ENCODE measurements at places on chromosomes 5 and 9.

DNA sequence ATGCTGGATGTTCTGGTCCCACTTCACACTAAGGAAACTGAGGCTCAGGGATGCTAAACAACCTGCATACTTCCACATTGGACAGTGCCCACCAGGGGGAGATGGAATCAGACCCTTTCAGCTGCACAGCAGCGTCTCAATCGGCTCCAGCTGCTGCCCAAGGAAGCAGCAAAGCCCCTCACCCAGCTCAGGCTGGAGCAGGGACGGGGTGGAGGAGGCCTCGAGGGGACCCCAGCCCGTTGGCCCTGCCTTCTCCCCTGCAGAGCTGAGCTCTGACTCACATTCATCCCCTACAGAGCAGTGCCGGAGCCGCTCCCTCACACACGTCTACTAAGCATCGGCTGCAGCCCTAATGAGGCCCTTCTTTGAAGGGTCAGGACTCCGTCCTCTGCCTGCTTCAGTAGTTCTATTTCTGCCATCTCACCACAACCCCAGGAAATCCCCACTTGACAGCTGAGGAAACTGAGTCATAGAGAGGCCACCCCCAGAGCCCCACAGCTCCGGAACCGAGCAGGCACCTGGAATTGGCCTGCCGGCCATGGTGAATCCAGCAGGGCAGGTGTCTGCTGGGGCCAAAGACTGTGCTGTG is 21.5 kb upstream of the SUSD3 start:
- H3K4me3 ChIP-seq, result no peak overlapping the region
- no peaks in the 10 kb centered on the region for H3K27me3 ChIP-seq
- H3K36me3 ChIP-seq, result peaks cover 12% of the 10 kb centered on the region
- H3K4me1 ChIP-seq, result peaks cover 60% of the 10 kb centered on the region
- DNase-seq, result no peak

- no peaks in the 10 kb centered on the region for H3K27me3 ChIP-seq
- peaks cover 12% of the 10 kb centered on the region for H3K36me3 ChIP-seq
- H3K27ac ChIP-seq, result no peak overlapping the region
- peaks cover 9% of the 10 kb centered on the region for H3K4me1 ChIP-seq
- no peak for DNase-seq
These were observed 142.0 kb downstream of the ZCCHC7 start for GRCh38 chr9:37262410-37262809.

GRCh38 chr5:131976414-131977211 is 31.1 kb upstream of the MEIKIN start:
- DNase-seq, result no peak
- H3K4me1 ChIP-seq, result peaks cover 46% of the 10 kb centered on the region
- H3K4me3 ChIP-seq, result no peak overlapping the region
- H3K27ac ChIP-seq, result no peak overlapping the region
- no peaks in the 10 kb centered on the region for H3K27me3 ChIP-seq
- H3K36me3 ChIP-seq, result no peaks in the 10 kb centered on the region

DNA sequence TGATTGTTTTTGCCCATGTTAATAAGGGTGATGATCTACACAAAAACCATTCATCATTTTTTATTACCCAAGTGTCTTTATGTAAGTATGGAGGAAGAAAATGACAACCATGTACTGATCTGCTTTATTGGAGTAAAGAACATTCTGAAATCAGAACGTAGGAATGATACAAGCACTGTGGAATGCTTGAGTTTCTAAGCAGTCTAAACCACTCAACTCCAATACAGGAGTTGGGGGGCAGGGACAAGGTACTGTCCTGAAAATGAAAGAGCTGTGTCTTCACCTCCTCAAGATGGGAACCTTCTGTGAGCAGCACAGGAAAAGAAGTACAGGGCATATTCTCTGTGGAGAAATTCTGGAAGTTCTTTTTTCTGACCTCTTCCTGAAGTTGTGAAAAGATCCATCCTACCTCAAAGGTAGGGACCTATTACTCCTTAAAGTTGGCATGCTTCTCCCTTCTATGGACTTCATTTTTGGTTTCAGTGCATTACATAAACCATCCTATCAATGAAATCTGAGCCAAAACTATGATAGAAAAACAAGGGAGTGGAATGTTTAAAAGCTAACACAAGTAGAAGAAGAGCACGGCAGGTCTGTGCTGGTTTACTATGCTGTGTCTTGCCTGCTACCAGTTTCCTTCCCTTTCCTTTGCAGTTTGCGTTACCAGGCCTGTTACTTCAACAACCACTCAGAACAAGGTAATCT is 202.6 kb downstream of the SEMA5A start:
- no peaks in the 10 kb centered on the region for H3K27me3 ChIP-seq
- no peak for DNase-seq
- no peak overlapping the region for H3K4me3 ChIP-seq
- no peak overlapping the region for H3K27ac ChIP-seq

DNA sequence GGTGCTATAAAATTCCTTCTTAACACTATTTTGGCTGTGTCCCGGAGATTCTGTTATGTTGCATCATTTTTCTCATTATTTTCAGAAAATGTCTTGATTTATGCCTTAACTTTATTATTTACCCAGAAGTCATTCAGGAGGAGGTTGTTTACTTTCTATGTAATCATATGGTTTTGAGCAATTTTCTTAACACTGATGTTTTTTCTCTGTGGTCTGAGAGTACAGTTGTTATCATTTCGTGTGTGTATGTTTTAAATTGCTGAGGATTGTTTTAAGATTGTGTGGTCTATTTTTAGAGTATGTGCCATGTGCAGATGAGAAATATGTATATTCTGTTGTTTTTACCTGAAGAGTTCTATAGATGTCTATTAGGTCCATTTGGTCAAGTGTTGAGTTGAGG is 498.1 kb upstream of the ZNF608 start:
- H3K27ac ChIP-seq, result no peak overlapping the region
- H3K36me3 ChIP-seq, result no peaks in the 10 kb centered on the region
- H3K4me1 ChIP-seq, result no peaks in the 10 kb centered on the region
- H3K4me3 ChIP-seq, result no peak overlapping the region
- no peaks in the 10 kb centered on the region for H3K27me3 ChIP-seq

GRCh38 chr5:155738616-155739015 is 588.3 kb upstream of the SGCD start:
- no peak for DNase-seq
- H3K27me3 ChIP-seq, result peaks cover 8% of the 10 kb centered on the region
- no peaks in the 10 kb centered on the region for H3K36me3 ChIP-seq
- no peak overlapping the region for H3K4me3 ChIP-seq

DNA sequence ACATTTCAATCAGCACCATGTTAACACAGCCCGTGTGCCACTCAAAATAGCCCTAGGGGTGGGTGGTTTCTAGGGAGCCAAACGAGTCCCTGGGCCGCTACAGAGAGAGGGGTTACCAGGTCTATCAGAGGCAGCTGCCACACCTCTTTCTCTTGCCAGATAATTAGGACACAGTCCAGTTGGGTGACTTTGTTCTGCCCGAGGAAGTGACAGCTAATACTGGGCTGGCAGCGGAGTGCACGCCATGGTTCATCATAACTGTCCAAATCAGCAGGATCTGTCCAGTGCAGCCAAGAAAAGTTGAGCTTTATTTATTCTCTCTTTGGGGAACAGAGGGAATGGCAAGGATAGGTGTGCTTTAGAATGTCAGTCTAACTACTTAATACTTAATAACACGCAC is 583.8 kb downstream of the BRINP1 start:
- H3K27ac ChIP-seq, result no peak overlapping the region
- H3K4me1 ChIP-seq, result no peaks in the 10 kb centered on the region
- no peak for DNase-seq
- no peaks in the 10 kb centered on the region for H3K27me3 ChIP-seq
- H3K36me3 ChIP-seq, result no peaks in the 10 kb centered on the region
- no peak overlapping the region for H3K4me3 ChIP-seq

- H3K27me3 ChIP-seq, result no peaks in the 10 kb centered on the region
- H3K36me3 ChIP-seq, result no peaks in the 10 kb centered on the region
- H3K4me3 ChIP-seq, result no peak overlapping the region
- no peak for DNase-seq
- no peak overlapping the region for H3K27ac ChIP-seq
These were observed 319.9 kb downstream of the RAB3C start for GRCh38 chr5:58902765-58903164.

GRCh38 chr5:23353286-23353685 is 154.1 kb upstream of the PRDM9 start:
- H3K27ac ChIP-seq, result no peak overlapping the region
- no peaks in the 10 kb centered on the region for H3K36me3 ChIP-seq
- no peak for DNase-seq
- H3K27me3 ChIP-seq, result no peaks in the 10 kb centered on the region
- no peak overlapping the region for H3K4me3 ChIP-seq

DNA sequence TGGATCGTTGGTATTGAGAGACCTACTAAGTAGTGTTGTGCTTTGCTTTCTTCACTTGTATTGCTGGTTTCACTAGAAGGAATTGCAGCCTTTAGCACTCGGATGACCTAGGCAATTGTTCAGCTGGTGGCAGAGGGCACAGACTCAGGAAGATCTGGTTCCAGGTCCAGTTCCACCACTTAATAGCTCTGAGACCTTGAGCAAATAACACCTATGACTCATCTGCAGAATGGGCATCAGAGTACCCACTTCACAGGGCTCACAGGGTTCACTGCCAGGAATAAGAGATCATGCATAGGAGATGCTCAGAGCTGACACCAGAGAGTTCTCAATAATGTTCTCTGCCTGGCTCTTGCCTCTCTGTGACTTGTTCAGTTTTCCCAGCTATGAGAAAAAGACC is 133.6 kb downstream of the SIL1 start:
- no peak overlapping the region for H3K27ac ChIP-seq
- peaks cover 11% of the 10 kb centered on the region for H3K4me1 ChIP-seq
- DNase-seq, result no peak
- no peak overlapping the region for H3K4me3 ChIP-seq
- H3K36me3 ChIP-seq, result no peaks in the 10 kb centered on the region

- no peaks in the 10 kb centered on the region for H3K36me3 ChIP-seq
- H3K27me3 ChIP-seq, result no peaks in the 10 kb centered on the region
- no peak for DNase-seq
- peaks cover 22% of the 10 kb centered on the region for H3K4me1 ChIP-seq
- no peak overlapping the region for H3K27ac ChIP-seq
- no peak overlapping the region for H3K4me3 ChIP-seq
These were observed 129.6 kb upstream of the HMHB1 start for GRCh38 chr5:143682246-143682905.

DNA sequence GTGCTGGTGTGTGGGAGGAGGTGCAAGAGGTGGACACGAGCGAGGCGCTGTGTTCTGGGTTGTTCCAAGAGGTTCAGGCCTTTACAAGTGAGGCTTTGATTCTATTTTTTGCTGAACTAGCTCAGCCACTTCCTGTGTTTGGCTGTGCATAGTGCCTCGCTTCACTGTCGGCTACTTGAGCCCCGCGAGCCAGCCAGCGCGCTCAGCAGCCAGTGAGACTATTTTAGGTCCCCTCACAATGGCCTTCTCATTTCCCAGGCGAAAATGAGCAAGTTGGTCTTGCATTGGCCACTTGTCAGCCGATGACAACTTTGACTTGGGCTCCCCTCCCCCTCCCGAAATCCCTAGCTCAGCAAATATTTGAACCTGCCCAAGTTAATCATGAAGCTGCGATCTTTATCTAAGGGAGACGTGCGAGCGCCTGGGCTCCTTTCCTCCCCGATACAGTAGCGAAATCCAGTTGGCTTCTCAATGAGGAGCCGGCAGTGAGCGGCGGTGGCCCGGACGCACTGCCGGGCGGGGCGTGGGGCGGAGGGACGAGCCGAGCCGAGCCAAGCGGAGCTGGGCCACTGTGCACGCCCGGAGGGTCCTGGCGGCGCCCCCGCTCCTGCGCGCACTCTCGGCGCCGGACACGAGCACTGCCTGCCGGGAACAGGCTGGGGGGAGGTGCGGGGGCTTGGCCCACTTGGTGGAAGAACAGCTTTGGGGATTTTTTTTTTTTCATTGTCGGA is 72.6 kb downstream of the PIK3R1 start:
- peak overlapping the region; percentile 81 for H3K27ac ChIP-seq
- H3K27me3 ChIP-seq, result no peaks in the 10 kb centered on the region
- H3K4me3 ChIP-seq, result peak overlapping the region; percentile 83
- DNase-seq, result peak; percentile 58
- peaks cover 4% of the 10 kb centered on the region for H3K36me3 ChIP-seq
- peaks cover 73% of the 10 kb centered on the region for H3K4me1 ChIP-seq

DNA sequence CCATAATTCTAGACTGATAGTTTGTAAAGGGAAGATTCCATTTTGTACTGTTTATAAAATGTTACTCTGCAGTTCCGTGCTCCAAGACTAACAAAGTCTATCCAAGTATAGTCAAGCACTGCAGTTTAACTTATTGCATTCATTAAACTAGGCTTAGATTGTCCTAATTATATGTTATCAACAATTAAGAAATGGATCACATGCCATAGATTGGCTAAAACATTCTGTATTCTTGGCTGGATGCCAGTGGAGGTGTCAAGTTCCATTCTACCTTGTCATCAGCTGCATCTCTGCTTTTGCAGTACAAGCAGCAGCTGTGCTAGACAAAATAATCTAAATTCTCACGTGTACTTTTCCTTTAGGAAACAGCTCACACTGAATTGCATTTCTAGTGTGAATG is 69.4 kb upstream of the MEF2C start:
- H3K4me3 ChIP-seq, result no peak overlapping the region
- H3K36me3 ChIP-seq, result no peaks in the 10 kb centered on the region
- peaks cover 12% of the 10 kb centered on the region for H3K27me3 ChIP-seq
- no peaks in the 10 kb centered on the region for H3K4me1 ChIP-seq
- no peak overlapping the region for H3K27ac ChIP-seq

DNA sequence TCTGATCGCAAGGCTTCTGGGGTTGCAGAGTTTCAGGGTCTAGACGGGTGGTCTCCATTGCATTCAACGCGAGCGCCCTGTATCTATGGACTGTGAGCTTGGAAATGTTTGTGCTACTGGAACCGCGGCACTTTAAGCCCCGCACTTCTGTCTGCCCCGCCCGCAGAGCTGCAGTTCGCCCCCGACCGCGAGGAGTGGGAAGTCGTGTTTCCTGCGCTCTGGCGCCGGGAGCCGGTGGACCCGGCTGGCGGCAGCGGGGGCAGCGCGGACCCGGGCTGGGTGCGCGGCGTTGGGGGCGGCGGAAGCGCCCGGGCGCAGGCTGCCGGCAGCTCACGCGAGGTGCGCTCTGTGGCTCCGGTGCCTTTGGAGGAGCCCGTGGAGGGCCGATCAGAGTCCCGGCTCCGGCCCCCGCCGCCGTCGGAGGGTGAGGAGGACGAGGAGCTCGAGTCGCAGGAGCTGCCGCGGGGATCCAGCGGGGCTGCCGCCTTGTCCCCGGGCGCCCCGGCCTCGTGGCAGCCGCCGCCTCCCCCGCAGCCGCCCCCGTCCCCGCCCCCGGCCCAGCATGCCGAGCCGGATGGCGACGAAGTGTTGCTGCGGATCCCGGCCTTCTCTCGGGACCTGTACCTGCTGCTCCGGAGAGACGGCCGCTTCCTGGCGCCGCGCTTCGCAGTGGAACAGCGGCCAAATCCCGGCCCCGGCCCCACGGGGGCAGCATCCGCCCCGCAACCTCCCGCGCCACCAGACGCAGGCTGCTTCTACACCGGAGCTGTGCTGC is 1.0 kb downstream of the ADAMTS19 start:
- peak; percentile 29 for DNase-seq
- no peaks in the 10 kb centered on the region for H3K36me3 ChIP-seq

DNA sequence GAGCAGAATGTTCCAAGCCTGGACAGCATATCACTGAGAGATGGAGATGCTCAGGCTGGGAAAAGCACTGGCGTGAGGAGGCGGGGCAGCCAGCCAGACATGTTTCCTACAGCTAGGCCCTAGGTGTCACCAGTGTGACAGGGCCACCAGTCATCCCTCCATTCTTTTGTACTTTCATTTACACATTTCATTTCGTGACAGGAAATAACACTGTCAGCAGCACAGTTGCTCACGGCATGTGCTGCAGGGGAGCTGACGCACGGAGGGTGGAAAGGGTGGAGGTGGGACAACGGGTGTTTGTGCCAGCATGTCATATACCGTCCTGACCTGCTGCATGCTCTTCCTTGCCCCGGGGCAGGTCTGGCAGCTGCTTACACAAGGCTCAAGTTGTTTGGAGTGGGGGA is 14.8 kb upstream of the CEMIP2 start:
- H3K27ac ChIP-seq, result peak overlapping the region; percentile 92
- peaks cover 47% of the 10 kb centered on the region for H3K4me1 ChIP-seq
- no peaks in the 10 kb centered on the region for H3K27me3 ChIP-seq
- peak overlapping the region; percentile 67 for H3K4me3 ChIP-seq

All from activated naive CD4-positive, alpha-beta T cell treated with anti-CD3 and anti-CD28 coated beads for 36 hours (primary cell).